ENCODE measurements at places on chromosomes 7 and 10.

DNA sequence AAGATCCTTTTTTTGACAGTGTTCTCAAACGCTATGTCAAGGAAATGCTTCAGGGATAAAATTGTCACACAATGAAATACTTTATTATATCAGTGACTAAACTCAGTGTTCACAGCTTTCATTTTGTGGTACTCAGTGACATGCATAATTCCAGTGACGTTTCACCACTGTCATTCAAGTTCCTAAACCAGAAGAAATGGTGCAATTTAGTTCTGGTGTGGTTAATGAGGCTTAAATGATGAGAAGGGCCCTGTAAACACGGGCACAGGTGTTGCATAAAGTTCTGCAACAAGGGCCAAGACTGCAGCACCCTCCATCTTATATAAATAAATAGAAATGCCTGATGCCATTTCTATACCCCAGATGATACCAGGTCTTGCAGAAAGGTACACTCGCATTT, 1247.1 kb downstream of the GATA3 start:
- no peak for DNase-seq

DNA sequence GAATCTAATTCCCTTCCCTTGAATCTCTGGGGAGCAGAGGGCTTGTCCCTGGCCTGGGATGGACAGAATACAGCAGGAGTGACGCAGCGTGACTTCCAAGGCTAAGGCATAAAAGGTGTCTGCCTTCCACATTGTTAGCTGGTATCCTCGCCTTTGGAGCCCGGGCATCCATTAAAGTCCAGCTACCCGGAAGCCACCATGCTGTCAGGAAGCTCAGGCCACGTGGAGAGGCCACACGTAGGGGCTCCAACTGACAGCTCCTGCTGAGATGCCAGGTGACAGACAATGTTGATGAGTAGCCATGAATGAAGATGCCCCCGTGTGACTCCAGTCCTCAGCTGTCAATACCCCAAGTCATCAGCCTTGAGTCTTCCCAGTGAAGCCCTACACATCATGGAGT, 99.9 kb downstream of the OAT start:
- DNase-seq: no peak

GRCh38 chr7:104967595-104967994, 46.4 kb upstream of the KMT2E start:
- no peak for DNase-seq

- DNase-seq: no peak
These were observed 67.4 kb downstream of the SLC29A4 start for GRCh38 chr7:5350174-5350463.

DNA sequence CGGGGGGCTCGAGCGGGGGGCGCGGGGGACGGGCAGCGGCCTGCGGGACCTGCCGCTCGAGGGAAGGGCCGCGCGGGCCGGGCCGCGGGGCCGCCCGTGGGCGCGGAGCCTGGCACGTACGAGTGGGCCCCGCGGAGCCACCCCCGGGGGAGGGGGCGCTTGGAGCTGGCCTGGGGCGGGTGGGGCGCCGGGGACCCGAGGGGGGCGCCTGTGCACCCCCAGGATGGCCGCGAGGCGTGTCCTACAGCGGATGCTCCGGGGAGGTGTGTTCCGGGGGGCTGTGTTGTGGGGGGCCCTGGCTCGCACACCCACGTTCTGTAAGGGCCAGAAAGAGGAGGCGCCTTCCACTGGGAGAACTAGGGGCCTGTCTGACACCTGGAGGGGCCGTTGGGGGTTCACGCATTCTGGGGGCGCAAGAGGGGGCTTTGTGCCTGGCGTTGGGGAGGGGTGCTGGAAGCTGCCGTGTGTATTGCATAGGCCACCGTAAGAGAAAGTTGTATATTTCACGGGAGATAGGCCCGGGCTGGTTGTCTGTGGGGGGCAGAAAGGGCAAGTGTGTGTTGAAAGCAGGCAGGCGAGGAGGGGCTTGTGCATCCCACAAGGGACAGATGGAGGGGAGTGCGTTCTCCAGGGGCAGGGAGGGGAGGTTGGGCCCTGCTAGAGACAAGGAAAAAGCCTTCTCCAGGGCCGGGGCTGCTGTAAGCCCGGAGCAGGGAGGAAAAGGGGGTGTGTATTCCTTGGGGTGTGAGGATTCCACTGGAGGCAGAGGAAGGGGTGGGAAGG, 663 bp downstream of the VPS37D start:
- no peak for DNase-seq

GRCh38 chr7:43877968-43878864, 8.9 kb upstream of the MRPS24 start:
- DNase-seq: no peak

- DNase-seq: no peak
These were observed 967.8 kb upstream of the SORCS1 start for GRCh38 chr10:108132303-108132702.

- DNase-seq: no peak
These were observed 32.3 kb downstream of the REEP3 start for GRCh38 chr10:63553473-63553872.

DNA sequence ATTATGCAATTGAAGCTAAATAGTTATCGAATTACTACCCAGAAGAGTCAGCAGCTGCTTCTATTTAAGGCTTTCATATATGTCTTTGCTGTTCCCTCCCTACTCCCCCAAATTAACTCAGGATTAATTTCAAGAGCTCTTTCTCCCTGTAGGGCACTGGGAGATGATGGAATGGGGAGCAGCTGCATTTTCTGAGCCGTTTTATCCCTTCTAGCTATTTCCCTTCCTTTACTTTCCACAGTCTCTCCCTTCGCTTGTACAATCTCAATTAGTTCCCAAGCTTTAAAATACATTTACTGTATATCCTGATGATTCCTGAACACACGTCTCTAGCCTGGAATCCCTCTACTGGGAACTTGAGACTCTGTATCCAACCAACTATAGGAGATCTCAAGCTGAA, 19.8 kb upstream of the TSPAN12 start:
- DNase-seq: no peak

GRCh38 chr7:2172311-2173188, 60.2 kb downstream of the MAD1L1 start:
- DNase-seq: no peak

DNA sequence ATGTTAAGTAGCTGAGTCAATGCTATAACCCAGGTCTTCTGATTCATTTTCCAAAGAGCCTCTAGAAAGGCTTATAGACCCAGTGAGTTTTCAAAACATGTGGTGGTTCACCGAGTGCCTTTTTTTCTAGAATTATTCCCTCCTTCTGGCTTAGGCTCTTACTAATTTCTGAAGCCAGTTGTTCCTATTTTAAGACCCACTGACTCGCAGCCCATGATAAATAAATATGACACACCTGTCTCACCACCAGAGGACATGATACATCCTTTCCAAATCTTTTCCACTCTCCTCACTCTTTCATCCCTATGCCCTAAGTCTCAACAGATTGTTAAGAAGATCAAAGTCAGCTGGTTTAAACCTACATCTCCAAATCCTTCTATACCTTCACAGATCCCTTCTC, 126.0 kb upstream of the WNT16 start:
- no peak for DNase-seq

GRCh38 chr7:128398016-128398840, 11.6 kb downstream of the IMPDH1 start:
- no peak for DNase-seq

GRCh38 chr7:4690953-4691856, 9.1 kb downstream of the FOXK1 start:
- DNase-seq: no peak

DNA sequence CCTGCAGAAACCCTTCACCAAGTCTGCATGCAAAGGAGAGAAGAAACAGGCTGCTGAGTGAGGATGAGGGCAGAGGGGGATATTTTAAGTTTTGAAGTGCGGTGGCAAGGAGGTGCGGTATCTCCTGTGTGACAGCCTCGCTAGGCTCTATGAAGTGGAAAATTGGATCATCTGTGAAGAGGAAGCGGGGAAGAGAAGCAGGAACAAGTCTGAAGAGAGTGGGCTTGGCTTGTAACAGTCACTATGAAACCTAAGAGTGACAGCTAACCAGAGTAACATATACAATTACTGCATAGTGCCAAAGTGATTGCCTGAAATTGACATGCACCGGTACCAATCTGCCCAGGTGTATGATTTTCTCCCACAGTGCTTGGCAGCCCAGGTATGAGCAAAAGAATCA, 287.5 kb upstream of the KLF14 start:
- DNase-seq: no peak

DNA sequence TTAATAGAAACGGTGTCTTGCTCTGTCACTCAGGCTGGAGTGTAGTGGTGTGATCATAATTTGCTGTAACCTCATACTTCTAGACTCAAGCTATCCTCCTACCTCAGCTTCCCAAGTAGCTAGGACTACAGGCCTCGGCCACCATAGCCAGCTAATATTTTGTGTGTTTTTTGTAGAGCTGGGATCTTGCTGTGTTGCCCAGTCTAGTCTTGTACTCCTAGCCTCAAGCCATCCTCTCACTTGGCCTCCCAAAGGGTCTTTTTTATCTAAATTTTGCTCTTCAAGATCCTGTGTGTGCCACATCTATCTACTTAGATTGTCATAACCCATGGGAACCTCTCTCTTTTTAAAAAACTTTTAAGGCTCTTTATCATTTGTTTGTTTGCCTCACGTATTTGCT, 50.5 kb downstream of the ANKIB1 start:
- DNase-seq: no peak

DNA sequence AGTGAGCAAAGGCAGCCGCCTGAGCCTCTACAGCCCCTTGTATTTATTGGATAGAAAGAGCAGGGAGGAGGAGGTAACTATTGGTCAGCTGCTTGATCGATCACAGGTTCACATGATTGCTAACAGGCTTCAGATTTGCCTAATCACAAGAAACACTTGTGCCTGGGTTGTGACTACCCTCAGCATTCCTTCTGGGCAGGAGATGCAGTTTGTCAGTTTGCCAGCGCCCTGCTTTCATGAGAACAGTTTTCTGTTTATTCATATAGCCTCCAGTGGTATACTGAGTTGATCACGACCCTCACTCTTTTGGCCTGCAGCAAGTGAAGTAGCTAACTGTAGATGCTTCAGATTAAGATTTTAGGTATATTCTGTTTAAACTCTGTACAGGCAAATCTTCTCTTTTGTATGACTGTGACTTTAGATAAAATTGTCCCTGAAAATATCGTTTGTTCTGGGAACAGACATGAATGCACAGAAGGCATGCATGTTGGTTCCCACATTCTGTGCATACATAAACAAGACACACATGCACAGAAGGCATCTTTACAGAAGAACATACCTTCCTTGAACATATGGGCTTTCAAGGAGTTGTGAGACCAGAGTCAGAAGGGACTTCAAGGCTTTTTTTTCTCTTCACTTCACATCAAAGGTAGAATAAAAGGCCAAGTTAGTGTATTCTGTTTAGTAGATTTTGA, 422.4 kb upstream of the STEAP1 start:
- DNase-seq: no peak

DNA sequence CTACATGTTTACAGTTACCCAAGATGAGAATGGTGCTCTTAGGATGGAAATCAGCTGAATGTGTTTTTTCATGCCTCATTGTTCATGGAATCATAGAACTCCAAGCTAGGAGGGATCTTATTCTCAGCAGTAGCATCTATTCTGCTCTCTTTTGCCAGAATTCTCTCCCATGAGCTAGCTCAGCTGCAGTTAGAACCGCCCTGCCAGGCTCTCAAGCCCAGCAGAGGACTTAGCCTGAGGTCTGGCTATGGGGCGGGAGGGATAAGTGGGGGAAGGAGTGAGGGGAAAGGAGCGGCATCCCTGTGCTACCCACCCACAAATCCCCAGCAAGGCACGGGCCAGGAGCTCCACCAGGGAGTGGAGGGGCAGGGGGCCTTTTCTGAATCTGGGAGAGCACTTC, 120.7 kb upstream of the PLXNA4 start:
- no peak for DNase-seq

- DNase-seq: no peak
These were observed 21.0 kb upstream of the RALA start for GRCh38 chr7:39602351-39602750.

DNA sequence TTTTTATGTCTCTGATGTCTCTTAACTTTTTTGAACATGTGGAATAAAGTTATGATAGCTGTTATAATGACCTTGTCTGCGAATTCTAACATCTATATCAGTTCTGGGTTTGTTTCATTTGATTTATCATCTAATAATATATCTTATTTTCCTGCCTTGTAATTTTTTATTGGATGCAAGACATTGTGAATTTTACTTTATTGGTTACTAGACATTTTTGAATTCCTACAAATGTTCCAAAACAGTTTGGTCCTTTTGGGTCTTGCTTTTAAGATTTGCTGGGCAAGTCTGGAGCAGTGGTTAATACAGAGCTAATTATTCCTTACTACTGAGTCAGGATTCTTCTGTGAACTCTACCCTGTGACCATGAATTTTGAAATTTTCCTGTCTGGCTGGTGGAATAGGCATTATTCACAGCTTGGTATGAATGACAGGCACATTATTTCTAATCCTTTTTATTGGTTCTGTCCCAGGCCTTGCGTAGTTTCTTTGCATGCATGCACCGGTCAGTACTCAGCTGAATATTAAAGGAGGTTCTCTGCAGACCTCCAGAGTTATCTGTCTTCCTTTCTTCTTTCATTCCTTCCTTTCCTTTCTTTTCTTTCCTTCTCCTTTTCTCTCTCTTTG, 9.0 kb downstream of the CUTC start:
- no peak for DNase-seq

DNA sequence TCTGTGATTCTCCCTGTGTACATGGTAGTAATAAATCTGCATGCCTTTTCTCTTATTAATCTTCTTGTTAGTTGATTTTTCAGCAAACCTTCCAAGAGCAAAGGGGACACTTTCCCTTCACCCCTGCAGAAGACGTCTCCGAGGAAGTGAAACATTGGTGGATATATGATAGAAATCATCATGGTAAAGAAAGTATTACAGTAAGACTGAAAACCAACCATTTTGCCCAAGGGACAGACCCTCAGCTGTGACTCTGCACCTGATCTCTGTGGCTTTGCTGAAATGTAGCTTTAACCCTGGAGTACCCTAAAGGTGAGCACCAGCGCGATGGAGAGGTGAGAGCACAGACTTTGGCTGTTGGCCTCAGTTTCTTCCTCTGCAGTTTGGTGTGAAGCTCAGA, 32.8 kb upstream of the MYO3A start:
- no peak for DNase-seq

GRCh38 chr10:130485236-130485957, 349.2 kb downstream of the GLRX3 start:
- no peak for DNase-seq

DNA sequence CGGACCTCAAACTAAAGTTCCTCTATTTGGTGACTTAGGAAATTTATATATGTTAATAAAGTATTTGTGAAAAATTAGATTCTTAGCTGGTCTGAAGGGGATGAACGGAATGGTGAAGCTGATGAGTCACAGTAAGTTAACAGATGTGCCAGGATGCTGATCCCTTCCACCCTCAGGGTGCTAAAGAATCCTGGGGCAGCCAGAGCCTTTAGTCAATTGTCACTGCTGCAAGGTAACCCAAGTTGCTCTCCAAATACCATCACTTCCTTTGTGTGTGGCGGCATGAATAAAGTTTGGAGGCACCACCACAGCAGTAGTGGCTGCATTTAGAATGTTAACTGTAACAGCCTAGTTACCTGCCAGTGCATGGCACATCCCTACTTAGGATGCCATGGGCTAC, 222.6 kb upstream of the PPP1R3A start:
- no peak for DNase-seq
